ENCODE measurements at places on chromosomes 1 and 21.

DNA sequence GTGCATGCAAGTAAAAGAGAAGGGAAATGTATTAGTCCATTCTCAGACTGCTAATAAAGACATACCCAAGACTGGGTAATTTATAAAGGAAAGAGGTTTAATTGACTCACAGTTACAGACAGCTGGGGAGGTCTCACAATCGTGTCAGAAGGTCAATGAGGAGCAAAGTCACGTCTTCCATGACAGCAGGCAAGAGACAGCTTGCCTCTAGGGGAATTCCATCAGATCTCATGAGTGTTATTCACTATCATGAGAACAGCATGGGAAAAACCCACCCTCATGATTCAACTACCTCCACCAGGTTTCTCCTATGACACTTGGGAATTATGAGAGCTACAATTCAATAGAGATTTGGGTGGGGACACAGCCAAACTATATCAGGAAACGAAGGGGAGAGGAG lies 8.1 kb downstream of the KRTAP21-3 start:
- DNase-seq = no peak

GRCh38 chr1:224727351-224728289 lies 111.5 kb downstream of the CNIH3 start:
- no peak for DNase-seq

GRCh38 chr1:183841950-183842794 lies 37.3 kb downstream of the RGL1 start:
- DNase-seq = peak; percentile 1

DNA sequence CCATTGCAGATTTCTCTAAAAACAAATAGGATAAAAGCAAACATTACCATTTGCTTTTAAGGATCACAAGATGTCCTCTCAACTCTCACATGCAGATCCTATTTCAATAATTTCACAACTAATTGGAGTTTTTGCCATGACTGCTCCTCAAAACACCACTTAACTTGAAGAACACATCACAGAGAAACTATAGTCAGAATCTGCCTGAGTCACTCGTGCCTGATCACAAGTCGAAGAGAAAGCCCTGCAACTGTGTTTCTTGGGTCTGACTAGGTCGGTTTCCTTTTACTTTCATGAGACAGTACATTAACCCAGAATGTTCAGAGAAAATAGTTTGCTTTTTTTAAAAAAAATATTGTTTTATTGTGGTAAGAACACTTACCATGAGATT lies 46.3 kb upstream of the SMYD2 start:
- DNase-seq = no peak

DNA sequence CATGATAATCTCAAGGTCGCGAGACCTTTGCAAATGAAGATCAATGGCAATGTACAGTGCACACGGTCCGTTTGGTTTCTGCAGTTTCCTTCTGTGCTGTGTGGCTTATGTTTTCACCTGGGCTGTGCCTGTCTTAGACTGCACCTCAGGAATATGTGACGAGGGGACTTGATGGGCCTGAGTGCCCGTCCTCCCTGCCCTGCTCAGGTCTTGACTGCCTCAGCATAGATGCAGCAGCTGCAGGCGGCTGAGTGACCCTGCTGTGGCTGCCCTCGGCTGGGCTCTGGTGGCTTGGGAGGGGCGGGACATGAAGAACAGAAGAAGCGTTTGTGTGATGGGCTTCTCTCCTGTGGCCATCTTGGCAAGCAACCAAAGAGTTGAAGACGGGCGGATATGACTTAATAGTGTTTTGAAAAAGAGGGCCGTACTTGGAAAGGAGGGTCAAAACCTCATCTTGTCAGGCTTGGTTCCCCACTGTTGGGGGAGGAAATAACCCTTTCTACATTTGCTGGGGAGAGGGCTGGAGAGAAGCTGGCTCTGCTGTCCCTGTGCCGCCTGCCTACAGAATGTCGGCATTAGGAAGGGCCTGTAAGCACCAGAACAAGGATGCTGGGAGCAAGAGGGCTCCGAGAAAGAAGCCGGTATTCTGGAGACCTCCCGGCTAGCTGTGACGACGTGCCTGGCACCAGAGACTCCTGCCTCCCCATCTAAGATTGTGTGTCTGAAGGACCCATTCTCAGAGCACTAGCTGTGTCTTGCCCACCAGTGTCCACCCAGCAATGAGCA lies 7.1 kb downstream of the MYBPHL start:
- DNase-seq = no peak

DNA sequence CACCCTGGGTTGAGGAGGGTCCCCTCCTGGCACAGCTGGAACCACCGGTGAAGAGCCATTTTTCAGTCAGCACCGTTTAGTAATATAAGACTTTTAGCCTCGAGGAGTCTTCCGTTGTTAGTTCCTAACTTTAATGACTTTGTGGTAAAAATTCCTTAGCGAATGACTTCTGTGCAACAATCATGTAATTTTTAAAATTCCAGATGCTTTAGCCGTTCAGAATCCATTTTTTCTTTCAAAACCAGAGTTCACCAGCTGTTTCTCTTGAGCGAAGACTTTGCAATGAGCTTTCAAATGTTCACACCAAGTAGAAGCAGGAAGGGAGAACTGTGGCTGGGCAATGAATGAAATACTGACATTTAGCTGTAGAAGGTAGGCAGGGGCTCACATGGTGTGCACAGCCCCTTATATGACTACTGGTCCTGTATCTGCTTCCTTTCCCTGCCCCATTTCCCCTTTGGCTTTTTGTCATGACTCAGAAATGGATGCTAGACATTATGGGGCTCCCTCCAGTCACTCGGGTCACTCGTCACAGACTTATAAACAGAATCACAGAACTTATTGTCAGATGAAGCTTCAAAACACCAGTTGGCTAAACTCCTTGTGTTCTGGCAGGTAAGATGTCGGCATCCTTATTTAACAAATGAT lies 4.1 kb downstream of the DISC1 start:
- no peak for DNase-seq

DNA sequence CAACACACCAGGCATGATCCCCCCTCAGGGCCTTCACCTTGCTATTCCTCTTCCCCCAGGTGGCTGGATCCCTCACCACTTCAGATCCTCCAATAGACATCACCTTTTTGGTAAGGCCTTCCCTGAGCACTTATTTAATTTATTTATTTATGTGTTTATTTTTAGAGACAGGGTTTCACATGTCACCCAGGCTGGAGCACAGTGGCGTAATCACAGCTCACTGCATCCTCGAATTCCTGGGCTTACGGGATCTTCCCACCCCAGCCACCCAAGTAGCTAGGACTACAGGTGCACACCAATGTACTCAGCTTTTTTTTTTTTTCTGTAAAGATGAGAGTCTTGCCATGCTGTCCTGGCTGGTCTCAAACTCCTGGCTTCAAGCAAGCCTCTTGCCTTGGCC lies 17.2 kb downstream of the KCNN3 start:
- DNase-seq = no peak

- DNase-seq = no peak
Measured at GRCh38 chr1:110130113-110130591, 17.9 kb downstream of the UBL4B start.

DNA sequence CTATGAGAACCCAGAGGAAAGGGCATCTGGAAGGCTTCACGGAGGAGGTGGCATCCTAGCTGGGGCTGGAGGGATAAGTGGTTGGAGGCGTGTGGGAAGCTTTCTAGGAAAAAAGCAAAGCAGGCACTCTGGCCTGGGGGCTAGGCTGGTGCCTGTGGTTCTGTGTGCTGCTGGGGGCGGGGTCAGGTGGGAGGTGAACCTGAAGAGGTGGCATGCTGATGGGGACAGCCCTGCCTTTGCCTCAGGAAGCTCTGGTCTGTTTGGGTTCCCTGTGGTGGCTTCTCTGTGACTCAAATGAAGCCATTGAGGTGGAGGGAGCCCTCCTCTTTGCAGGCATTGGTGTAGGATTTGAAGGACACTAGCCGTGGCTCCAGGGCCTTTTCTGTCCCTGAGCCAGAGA lies 221.6 kb upstream of the POU3F1 start:
- DNase-seq = no peak

DNA sequence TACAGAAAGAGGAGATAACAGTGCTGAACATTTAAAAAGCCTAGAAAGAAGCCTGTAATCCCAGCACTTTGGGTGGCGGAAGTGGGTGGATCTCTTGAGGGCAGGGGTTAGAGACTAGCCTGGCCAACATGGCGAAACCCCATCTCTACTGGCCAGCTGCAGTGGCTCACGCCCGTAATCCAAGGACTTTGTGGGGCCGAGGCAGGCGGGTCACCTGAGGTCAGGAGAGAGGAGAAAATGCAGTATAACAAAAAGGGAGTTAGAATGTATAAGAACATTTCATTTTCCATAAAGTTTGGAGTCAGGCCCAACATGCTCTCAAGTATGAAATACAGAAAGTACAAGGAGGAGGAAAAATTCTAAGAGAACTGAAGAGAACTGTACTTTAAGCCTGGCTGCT lies 134.5 kb downstream of the SMYD3 start:
- no peak for DNase-seq

DNA sequence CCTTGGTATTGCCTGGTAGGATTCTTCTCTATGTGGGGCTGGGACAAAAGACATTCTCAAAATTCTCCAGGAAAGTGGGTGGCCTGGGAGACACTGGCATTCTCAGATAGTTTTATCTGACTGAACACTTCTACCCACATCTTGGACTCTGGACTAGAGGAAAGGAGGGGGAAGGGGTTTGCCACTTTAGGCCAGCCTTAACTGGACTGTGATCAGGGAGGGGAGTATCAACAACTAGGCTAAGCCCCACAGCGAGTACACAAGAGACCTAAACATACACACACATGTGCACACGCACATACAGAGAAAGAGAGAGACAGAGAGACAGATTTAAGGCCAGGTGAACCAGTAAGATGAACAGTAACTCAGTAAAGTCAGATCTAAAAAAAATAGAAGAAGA lies 1.2 kb upstream of the SEMA6C start:
- DNase-seq = no peak

GRCh38 chr1:42340093-42340492 lies 5.1 kb upstream of the FOXJ3 start:
- no peak for DNase-seq

DNA sequence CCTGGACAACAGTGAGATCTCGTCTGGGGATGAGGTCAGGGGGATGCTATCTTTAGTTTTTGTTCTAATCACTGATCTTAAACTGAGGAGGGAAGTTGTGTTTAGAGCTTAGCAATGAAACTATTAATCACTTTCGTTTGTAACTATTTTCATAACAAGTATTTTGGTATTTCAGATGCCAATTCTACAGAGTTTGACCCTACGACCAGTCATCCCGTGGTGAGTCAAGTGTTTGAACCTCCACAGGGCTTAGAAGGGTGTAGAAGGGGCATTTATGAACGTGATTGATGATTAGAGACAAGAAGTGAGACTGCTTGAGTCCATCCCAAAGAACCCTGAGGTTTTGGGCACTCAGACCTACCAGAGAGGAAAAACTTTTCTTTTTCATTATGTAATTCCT lies 15.6 kb downstream of the SLFNL1 start:
- DNase-seq = no peak

- DNase-seq = no peak
Measured at GRCh38 chr1:201741763-201742342, 87.1 kb upstream of the IPO9 start.

DNA sequence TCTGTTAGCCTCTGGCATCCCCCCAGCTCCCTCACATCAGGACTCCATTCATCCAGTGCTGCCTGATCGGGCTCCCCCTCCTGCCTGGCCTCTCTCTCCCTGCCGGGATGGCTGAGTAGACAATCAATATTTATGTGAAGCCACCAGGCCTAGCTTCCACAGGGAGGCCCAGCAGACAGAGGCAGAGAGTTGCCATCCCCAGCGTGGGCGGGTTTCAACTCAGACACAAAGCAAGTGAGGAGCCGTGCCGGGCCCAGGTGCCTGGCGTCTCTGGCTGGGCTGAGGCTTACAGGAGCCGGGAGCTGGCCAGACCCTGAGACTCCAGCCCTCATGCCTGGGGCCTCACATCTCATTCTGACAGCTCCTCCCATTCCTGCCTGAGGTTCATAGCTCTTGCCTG lies 34.5 kb upstream of the ATP2B4 start:
- no peak for DNase-seq

- DNase-seq = no peak
Measured at GRCh38 chr1:99268021-99268420, 3.7 kb downstream of the PLPPR4 start.

GRCh38 chr1:86018283-86018923 lies 138.2 kb downstream of the COL24A1 start:
- peak; percentile 4 for DNase-seq

GRCh38 chr1:229986737-229987337 lies 80.2 kb upstream of the GALNT2 start:
- no peak for DNase-seq
